GM13976 (cell line): ENCODE measurements at places on chromosomes 2 and 18.
A peak's percentile ranks its signal among the peaks of the same experiment; 100 is the strongest.

DNA sequence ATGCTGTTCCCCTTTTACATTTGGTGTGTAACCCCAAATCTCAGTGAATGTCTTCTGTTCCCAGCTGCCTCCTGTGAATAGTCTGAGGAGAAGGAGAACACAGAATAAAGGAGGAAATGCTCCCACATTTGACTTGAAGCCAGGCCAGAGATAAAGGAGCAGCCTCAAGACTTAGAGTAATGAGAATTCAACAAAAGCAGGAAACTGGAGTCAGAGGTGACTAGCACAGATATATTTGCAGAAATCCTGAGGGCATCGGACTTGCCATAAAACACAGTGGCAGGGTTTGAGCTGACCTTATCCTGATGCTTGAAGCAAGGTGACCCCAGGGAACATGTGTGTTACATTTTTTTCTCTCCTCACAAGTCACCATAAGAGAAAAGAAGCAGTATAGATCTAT is 291.4 kb upstream of the RND3 start:
- no peak for DNase-seq

DNA sequence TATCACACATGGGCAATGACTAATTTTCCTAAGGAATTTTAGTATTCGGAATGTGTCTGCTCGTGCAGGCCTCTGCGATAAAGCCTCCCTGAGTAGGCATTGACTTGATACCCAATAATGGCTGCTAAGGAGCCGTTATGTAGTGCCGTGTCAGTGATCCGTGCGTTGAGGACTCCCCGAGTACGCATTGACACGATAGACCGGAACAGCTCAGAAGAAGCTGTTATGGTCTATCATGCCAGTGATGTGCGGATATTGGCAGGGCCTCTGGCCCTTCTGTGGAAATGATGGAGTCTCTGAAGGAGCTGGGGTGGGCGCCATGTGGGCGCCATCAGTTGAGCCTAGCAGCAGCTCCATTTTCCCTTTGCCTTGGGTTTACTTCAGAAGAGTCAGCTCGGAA is 29.1 kb downstream of the ZEB2 start:
- no peak for DNase-seq

DNA sequence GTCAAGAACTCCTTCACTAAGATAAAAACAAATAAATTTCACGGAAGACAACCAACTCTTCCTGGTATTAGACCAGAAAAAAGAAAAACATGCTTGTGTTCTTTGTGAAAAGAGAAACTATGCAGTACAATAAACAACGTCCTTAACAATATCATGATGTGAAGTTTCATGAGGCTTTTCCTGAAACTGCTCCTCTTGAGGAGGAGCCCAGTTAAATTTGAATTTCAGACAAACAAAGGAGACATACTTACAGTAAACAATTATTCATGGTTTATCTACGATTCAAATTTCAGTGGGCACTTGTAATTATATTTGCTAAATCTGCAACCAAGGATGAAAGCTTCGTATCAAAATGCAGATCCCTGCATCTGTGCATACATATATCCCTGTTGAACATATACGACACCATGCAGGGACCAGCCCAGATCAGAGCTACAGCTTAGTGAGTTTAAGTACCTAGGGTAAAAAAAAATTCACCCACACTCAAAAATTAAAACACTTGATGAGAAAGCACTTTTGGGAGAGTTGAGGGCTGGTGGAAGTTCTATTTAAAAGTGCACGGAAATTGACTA is 24.8 kb upstream of the SLC9A2 start:
- DNase-seq, result no peak

GRCh38 chr2:136167721-136168475 is 49.9 kb upstream of the CXCR4 start:
- DNase-seq, result no peak

DNA sequence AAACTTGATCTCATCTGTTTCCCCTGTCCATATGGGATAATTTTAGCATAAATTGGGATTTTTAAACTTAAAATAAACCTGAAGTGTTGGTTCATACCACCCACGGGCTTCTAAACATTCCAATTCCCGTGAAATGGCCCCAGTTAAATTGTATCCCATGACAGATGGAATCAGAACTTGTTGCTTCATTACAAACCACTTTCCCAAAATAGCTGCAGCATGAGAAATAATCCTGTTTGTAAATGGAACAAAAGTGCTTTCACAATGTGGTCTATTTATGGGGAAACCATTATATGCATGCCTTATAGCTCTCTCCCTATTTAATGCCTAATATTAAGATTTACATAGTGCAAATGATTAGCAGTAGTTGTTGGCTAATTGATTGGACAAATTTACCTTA is 15.9 kb downstream of the SCG2 start:
- DNase-seq, result no peak

GRCh38 chr18:51955136-51955535 is 384.9 kb upstream of the DCC start:
- DNase-seq, result no peak

DNA sequence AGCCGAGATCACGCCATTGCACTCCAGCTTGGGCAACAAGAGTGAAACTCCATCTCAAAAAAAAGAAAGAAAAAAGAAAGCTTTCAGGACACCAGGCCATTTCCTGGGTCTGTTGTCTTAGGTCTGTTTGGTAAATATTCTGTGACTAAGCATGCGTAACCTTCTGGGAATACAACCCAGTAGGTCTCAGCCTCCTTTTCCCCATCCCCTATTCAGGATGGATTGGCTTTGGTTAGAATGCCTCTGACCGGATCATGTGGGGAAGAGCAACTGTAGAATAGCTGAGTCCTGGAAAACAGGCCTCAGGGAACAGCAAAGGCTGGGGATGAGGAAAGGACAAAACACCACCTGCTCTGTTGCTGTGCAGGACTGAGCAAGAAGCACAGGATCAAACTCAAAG is 1.6 kb upstream of the PDCL3 start:
- no peak for DNase-seq

GRCh38 chr2:112182581-112183034 is 44.4 kb downstream of the FBLN7 start:
- no peak for DNase-seq

GRCh38 chr2:188610827-188611226 is 319.2 kb downstream of the GULP1 start:
- DNase-seq, result no peak

DNA sequence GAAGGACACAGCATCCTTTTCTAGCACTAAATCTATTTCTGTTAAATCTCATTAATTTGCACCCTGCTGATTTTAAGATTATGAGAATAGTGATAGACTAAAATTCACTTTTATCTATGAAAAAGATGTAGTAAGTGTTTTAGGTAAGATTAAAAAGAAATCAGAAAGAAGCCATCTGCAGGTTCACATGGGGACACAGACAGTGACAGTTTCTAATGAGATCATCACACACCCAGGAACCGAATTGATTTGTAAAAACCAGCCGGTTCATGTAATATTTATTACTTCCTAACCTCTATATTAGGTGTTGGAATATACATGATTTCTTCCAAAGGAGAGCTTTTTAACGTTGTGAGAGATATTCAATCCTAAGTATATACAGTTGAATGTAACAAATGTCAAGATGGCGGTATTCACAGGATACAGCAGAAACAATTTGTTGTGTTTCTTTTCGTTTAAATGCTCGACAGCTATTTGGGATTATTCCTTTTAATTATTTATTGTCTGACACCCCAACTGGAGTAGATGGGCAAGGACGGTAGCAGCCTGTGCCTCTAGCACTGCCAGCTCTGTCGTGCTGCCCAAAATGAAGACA is 223.4 kb downstream of the CCDC102B start:
- no peak for DNase-seq

GRCh38 chr2:237858294-237859081 is 935 bp upstream of the RAMP1 start:
- peak; percentile 86 for DNase-seq

DNA sequence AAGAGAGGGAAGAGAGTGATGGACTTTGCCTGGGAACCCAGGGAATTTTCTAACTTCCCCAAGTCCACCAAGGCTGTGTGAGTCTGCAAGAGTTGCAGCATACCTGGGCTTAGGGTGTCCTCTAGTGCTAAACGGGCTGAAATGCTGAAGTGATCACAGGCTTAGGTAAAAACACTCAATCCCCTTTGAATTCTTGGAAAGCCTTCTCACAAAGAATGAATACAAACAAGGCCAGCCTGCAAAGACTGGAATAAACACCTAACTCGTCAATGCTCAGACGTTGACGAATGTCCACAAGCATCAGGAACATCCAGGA is 30.0 kb upstream of the BMP10 start:
- DNase-seq, result no peak

- no peak for DNase-seq
Measured at GRCh38 chr2:217956586-217957457, 46.0 kb downstream of the TNS1 start.

GRCh38 chr2:180819106-180819505 is 161.3 kb upstream of the UBE2E3 start:
- no peak for DNase-seq

- DNase-seq, result peak; percentile 17
Measured at GRCh38 chr2:160324161-160324800, 124.2 kb upstream of the ITGB6 start.

DNA sequence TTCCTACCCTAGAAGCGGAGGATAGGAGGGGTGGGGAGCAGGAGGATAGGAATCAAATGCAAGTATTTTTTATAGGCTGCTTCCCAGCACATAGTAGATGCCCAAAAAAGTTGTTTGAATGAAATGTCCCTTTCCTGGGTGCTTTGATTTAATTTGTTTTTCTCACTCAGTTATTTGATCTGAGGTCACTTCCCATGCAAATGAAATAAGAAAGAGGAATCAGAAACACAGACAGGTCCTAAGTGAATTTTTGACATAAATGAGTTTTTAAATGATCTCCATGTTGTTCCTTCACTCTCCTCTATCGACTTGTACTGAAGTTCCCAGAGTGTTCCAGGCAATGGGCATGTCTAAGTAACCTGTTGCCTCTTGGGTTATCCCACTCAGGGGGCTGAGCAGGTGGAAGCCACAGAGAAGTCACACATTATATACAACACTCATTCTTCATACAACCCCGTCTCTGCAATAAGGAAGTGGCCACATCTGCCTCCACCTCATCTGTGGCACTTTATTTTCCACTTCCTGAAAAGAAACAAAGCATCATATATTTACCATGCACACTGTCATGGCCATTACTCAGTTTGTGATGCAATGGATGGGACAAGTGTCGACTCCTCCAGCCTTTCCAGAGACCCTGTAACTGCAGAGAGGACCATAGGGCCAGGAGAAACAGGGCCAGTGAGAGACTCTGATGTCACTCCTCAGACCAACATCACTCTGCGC is 81.9 kb upstream of the ZNF397 start:
- DNase-seq, result no peak

- no peak for DNase-seq
Measured at GRCh38 chr18:48290162-48290926, 118.8 kb downstream of the ZBTB7C start.

DNA sequence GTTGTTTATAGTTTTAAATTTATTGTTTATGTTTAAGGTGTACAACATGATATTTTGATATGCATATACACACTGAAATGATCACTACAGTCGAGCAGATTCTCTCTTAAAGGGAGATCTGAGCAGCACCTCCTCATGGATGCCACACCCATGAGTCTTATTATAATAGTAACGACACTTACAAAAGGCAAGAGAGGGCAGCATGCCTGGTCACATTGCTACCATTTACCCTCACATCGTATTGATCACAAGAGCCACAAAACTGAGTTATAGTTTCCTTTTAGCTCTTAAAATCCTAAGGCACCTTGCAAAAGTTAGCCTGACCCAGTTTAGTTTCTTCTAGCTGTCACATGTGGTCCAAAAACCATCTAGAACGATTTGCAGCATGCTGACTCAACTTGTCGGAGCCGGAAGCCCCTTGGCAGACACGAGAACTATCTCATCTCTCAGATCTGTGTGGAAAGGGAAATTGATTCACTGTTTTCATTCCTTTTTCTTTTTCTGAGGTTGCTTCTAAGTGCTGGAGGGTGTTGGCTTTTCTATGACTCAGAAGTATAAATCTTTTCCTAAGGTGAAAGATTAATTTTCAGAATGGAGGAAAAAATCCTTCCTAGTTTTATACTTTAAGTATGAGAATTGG is 85.3 kb downstream of the CDC42EP3 start:
- DNase-seq, result no peak

DNA sequence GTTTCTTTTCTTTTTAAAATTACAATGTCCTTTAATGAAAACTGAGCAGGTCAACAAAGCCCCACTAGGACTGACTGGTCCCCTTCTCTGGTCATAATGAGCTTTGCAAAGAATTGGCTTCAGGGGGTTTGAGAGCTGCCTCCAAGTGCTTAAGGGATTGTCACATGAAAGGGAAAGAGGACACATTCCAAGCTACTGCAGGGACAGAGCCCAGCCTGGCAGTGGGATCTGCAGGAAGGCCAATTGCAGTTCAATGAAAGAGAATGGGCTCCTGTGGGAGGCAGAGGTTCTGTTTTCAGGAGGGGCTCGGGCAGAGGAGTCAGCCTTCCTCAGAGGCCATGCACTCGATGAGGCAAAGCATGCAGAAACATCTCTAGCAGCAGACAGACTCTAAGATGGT is 84.1 kb upstream of the ACKR3 start:
- DNase-seq, result no peak

DNA sequence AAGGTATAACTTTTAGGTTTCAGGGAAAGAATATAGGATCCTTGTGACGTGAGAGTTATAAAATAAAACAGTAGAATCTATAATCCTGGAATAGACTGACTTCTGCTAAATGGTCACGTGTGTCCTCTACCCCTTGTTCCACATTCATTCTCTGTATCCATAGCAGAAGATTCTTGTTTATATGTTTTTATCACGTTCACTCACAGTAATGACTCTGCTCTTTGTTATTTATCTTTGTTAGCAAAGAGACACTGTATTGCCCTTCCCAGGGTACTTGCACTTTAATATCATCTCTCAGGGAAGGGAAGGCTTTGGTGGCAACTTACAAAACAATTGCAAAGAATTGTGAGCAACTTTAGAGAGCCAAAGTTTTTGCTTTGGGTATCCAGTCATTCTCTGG is 206.2 kb upstream of the LRRTM1 start:
- DNase-seq, result no peak

DNA sequence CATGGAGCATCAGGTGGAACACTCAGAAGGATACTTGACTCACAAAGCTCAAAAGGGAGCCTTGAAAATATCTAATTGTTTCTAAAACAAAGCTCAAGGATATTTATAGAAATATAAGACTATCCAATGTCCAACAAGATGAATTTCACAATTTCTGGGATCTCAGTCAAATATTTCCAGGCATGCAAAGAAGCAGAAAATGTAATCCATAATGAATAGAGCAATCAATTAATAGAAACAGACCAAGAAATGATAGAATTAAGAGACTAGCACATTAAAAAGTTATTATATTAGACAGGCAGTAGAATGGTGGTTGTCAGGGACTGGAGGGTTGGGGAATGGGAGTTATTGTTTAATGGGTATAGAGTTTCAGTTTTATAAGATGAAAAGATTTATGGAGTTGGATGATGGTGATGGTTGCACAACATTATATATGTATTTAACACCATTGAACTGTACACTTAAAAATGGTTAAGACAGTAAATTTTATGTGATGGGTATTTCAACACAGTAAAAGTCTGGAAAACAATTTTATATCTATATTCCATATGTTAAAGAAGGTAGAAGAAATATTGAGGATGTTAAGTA is 189.9 kb upstream of the PIEZO2 start:
- DNase-seq, result no peak

GRCh38 chr2:223779877-223780276 is 57.5 kb downstream of the AP1S3 start:
- DNase-seq, result peak; percentile 69

- DNase-seq, result no peak
Measured at GRCh38 chr18:61975526-61976326, 82.9 kb upstream of the RNF152 start.
